ENCODE measurements at places on chromosomes 2 and 18.

DNA sequence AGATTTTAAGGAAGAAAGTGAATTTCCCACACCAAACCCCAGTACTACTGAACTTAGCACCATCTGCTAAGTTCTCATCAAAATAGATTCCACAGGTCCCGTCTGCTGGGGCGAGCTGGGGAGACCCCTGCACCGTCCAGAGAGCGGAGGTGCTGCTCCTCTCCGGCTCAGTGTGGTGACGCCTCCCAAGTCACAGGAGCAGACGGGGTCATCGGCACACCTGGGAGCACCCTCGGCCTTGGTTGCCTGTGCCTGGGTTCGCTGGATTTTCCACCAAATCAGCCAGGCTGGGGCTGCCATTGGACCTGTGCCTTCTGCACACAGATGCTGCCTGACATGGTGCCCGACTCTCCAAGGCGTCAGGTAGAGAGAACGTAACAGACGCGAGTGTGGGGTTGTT lies 141.3 kb downstream of the PXDN start:
- no peak for DNase-seq

- DNase-seq, result no peak
Measured at GRCh38 chr2:11990576-11990975, 244.1 kb downstream of the LPIN1 start.

GRCh38 chr18:44838971-44839666 lies 158.4 kb downstream of the SETBP1 start:
- DNase-seq, result no peak

GRCh38 chr18:58807766-58808165 lies 56.9 kb upstream of the ZNF532 start:
- DNase-seq, result no peak

DNA sequence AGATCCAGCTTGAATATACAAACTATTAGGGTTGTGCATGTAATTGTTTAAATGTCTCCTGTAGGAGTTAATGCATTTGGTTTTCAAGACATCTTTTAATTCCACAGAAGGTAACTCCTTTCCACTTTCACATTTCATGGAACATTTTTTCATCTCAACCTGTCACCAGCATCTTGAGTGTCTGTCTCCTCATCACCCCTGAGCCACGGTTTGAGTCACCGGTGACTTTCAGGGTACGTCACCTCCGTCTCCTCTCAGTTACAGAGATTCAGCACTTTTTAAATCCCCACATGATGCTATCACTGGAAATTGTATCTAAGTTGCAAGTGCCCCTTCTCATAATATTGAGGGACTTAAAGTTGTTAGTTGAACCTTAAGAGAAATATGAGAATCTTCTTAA lies 25.3 kb downstream of the GPR55 start:
- DNase-seq, result no peak

- DNase-seq, result no peak
Measured at GRCh38 chr2:225020168-225020849, 22.0 kb downstream of the DOCK10 start.

DNA sequence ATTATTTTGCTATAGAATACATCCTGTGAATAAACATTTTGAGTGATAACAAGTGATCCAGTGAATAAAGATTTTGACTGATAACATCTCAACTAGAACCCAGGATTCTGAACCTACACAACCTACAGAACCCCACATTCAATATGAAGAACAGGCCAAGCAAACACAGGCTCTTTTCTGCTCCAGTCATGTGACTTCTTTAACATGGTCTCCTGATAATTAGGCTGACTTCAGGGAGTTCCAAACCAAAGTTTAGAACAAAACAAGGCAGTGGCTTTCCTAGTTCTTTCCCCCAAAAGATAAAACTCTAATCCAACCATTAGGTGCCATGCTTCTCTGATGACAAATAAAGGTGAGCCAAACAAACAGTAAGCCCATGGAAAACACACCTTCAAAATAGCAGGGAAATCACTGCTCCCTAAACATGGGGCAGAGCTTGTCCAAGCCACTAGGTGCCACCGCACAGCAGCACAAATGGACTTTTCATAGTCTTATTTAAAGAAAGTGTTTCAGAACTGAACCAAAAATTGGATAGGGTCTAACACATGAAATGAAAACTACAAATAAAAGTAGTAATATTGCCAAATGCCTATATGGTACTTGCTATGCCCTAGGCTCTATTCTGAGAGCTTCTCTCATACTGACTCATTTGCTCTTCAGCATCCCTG lies 95.3 kb downstream of the EVA1A start:
- peak; percentile 9 for DNase-seq

DNA sequence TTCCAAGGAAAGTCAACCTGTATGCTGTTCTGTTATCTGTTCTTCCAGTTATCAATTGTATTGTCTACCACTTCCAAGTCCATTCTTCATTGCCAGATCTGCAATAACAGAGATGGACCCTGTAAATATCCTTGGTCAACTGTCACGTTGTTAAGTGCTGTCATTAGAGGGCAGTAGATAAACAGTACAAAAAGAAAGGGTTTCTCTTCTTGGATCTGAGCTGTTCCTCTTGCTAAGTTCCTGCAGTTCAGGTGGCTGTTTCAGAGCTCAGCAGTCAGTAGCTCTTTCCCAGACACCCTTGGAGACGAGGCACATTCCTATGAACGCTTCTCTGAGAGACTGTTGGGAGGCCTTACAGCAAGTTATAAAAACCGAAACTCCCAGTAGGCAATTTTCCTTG lies 957.1 kb upstream of the CHAC2 start:
- no peak for DNase-seq

DNA sequence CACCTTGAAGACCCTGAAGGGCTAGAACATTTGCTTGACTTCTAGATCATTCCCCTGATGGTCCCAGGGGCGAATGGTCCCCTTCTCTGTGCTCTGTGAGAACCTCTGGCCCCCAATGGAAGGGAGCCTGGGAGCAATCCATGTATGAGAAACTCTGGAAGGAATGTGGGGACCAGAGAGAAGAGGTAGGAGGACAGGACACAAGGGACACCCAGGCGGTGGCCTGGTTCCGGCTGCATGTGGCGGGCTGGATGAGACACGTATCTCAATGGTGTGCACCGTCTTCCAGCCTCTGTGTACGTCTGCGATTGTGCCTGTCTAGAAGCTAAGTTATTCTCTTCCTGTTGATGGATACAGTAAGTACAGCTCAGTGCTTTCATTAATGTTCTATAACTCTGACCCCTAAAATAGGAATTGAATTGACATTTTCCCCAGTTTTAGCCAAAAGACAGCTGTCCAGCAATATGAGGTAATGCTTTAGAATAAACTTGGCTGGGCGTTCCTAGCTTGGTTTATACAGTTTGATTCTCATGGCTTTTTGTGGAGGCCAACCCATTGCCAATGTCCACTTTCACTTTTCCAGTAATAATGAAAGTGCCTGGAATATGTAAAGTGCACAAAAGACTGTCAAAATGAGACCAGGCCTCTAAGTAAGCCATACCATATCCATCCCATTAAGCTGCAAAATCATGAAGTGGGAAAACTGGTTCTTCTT lies 30.1 kb upstream of the COPS8 start:
- DNase-seq, result no peak

GRCh38 chr2:207697411-207697810 lies 14.0 kb upstream of the CCNYL1 start:
- no peak for DNase-seq

- DNase-seq, result no peak
Measured at GRCh38 chr2:150427298-150427697, 60.2 kb downstream of the RND3 start.

All from NCI-H1092 (cell line).